SK-N-DZ (cell line): ENCODE measurements at places on chromosomes 2 and 18.

DNA sequence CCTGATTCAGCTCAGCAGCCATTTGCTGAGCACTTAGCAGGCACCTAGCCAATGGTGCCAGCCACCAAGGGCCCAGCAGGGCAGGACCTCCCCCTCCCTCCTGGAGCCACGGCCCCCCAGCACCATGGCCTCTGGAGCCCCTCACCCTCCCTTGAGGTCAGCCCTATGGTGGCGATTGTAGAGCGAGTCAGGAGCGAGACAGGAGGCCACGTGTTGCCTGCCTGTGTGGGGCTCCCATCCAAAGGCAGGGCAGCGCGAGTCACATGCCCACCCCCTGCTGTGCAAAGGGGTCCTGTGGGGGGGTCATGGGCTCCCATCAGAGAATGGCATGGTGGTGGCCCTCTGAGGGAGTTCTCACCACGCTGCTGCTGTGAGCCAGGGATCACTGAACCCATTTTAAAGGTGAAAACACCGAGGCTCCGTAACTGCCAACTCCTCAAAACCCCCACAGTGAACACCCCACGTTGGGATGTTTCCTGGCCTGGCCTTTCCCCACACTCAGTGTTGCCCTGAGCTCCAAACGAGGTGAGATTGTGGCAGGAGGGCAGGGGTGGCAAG lies 35.6 kb downstream of the RAMP1 start:
- DNase-seq = no peak

DNA sequence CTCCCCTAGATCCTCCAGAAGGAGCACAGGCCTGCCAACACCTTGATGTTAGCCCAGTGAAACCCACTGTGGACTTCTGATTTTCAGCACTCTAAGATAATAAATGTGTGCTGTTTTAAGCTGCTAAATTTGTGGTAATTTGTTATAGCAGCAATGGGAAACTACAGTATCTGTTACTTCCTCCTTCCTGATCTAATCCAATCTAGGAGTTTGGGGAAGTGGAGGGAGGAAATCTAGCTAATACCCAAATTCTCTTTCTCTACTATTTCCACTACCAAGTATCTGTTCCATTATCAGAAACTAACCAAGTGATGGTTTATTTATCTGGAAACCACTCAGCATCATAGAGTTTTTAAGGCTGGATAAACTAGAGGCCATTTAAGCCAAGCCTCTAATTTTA lies 64.9 kb downstream of the AFF3 start:
- DNase-seq = no peak

DNA sequence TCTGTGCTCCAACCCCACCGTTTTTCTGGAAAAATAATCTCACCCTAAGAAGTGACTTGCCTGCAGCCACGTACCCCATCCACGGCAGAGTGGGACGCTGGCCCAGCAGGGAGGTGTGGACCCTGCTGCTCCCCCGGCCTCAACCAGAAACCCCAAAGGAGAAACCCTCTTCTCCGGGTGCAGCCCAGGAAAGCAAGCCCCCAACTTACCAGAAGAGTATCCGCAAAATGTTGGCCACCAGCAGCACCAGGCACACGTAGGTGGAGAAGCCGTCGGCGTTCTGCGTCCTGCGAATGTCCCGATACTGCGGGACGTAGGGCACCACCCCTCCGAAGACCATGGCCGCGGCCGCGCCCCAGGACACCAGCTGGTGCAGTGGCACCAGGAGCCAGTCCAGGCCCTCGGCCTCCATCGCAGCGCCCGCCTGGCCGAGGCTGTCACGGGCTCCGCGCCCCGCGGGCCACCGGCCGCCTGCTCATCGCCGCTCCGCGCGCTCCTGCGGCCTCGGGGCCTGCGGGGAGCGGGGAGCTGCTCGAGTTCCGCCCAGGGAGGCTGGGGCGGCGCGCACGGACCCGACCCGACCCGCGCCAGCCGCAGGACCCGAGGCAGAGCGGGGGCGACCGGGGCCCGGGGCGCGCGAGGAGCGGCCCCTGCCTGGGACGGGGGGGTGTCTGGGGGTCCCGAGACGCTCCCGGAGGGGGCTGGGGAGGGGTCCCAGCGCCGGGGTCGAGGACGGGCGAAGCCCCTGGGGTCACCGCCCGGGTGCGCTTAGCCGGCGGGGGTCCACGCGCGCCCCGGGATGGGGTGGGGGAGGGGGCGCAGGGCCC lies 725 bp downstream of the SLC66A2 start:
- DNase-seq = peak; percentile 31

- DNase-seq = no peak
Measured at GRCh38 chr2:56784046-56784445, 600.3 kb downstream of the CCDC85A start.

GRCh38 chr2:197033222-197033621 lies 106.7 kb upstream of the PGAP1 start:
- no peak for DNase-seq

DNA sequence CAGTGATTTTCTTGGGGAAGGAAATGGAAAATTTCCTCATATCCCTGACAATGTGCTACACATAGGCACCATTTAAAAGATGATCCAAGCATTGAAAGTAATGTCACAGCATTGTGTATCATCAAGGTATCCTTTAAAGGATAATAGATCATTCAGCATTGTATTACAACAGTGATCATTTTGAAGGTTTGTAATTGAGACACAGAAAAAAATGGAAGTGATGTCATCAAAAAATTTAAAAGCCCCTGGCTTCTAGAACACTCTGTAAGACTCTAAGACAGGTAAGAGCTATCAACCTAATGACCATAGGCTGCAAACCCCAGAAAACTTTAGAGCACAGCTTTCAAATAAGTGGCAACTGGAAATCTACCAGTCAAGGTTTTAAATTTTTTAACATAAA lies 271.4 kb downstream of the ETAA1 start:
- DNase-seq = no peak

DNA sequence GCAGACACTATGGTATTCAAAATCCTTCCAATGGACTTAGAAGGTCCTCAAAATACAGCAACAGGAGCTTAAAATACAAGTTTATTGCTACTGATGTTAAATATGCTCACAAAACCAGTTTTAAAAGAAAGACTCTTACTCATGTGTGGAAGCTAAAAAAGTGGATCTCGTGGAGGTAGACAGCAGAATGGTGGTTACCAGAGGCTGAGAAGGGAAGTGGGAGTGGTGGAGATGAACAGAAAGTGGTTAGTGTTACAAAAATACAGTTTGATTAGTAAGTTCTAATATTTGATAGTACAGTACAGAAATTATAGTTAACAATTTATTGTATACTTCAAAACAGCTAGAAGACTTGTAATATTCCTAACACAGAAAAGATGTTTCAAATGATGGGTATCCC lies 12.1 kb downstream of the ADAM17 start:
- no peak for DNase-seq

DNA sequence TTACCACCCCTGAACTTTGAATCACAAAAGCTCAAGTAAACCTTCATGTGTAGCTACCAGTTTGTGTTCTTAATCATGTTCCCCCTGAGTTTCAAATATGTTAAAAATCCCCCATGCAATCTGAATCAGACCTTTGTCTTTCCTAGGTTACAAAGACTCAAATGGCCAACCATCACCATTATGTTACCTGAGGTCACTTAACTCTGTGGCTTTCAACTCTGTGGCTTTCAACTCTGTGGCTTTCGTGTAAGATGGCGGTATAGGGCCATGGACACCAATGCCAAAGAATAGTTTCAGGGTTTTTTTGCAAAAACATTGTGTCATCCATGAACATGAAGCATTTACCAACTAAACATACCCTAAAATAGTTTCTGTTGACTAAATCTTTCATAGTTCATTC lies 6.7 kb downstream of the ERMN start:
- no peak for DNase-seq

DNA sequence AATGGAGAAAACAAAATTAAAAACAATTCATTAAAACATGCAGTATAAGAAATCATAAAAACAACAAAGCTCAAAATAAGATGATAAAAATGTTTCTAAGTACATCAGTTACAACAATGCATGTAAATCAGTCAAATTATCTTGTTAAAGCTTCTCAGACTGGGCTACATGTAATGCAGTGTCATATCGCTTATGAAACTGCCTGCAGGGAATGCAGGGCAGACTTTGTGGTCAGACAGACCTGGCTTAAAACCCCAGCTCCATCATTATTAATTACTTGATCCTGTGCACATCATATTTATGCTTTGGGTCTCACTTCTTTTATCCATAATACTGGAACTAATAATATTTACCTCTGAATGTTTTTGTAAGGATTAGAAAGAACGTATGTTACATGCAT lies 74.6 kb downstream of the PID1 start:
- no peak for DNase-seq

DNA sequence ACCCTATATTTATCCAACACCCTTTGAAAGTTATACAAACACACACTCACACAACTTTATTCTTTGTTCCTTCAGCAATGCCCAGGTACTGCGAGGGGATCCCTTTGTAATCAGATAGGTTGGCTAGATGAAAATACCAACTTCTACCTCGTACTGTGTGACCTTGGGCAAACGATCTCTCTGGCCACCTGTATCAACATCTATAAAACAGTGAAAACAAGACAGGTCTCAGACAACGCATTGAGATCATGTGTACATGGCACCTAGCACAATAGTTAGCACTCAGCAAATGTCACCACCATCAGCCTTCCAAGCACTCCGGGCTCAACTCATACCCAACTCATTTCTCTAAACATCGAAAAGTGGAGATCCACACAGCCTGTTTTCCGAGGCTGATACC lies 118.4 kb upstream of the PPP1CB start:
- DNase-seq = no peak

- DNase-seq = no peak
Measured at GRCh38 chr2:128525653-128526052, 207.0 kb upstream of the HS6ST1 start.

- DNase-seq = no peak
Measured at GRCh38 chr2:207226243-207226642, 60.5 kb upstream of the KLF7 start.

DNA sequence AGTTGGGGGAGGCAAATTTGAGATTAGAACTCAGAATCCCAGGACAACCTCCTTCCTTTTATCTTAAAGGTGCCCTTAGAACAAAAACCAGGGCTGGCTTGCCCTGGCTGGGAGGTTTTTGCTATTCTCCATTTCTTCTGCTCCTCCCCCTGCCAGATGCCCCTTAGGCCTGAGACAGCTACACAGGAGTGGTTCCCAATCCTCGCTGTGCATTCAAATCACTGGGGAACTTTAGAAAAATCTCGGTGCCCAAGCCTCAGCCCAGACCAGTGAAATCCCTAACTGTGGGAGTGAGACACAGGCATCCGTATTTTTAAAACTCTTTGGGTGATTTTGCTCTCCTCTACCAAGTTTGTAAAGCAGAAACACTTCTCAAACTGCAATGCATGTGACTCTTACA lies 38.8 kb downstream of the LBH start:
- no peak for DNase-seq

GRCh38 chr2:231714639-231715498 lies 6.5 kb downstream of the PTMA start:
- DNase-seq = peak; percentile 88

DNA sequence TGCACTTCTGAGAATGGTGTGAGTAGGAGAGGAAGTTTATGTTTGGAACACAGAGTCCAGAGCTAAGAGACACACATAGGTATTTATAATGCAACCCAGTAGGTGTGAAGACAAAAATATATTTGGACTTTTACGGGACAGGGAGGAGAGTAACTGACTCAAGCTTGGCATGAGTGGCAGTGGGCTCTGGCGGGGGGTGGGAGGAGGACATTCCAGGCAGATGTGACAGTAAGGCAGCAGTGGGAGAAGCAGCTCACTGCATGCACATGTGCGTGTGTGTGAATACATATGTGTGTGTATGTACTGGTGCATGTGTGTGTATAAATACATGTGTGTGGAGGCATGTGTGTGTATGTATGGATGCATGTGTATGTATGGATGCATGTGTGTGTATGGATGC lies 51.4 kb downstream of the DCDC2C start:
- no peak for DNase-seq

- DNase-seq = no peak
Measured at GRCh38 chr2:122851972-122852531, 1096.6 kb downstream of the TSN start.

DNA sequence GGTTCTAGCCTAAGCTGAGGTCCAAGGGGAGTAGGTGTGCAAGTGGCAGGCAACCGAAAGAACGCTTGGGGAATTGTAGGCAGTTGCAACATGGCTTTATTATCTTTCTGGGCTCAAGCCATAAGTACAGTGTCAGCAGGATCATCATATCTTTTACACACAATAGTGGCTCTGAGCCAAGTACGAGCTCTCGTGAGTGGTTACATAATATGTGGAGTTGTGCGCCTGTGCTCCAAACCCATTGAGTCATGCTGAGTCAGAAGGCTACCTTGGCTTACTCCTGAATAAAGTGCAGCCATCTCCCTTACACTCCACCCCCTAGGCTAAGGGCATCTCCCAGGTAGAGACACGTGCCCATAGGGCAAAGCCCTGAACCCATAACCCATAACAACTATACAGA lies 233.9 kb downstream of the SATB2 start:
- no peak for DNase-seq

- DNase-seq = no peak
Measured at GRCh38 chr2:127398239-127398590, 10.4 kb upstream of the MAP3K2 start.

- DNase-seq = no peak
Measured at GRCh38 chr2:10500601-10501361, 52.7 kb upstream of the ODC1 start.

DNA sequence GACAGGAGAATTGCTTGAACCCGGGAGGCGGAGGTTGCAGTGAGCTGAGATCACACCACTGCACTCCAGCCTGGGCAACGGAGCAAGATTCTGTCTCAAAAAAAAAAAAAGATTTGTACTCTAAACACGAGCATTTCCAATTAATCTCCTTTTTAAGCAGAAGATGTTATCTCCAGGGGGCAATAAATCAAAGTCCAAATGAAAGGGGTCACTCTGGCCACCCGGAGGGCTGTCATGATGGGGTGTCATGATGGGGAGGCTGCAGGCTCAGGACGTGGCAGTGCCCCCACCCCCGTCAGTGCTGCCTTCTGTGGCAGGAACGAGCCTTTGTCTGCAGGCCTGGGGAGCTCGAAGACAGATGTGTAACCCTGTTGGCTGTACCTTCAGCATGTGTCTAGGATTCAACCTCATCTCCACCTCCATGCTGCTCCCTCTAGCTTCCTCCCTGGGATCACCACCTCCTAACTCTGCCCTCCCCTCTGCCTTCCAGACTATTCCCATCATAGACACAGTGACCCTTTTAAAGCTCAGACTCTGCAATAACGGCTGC lies 76.9 kb upstream of the YWHAQ start:
- DNase-seq = no peak

DNA sequence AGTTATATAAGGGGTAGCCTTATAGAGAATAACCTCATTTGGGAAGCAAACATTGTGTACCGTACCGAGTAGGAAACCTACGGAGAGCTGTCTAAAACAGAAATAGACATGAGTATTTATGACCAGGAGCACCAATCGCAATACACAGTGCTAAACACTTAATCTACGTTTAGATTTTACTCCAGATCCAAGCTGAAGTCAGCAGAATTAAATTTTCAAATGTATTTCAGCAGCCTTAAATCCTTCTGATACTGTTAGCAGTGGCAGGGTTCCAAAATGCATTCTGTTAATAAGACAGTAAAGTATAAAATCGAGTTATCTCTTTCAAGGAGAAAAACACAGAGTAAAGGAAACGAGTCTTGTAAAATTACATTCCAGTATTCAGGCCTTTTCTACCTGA lies 118.1 kb upstream of the ZNF521 start:
- no peak for DNase-seq

- no peak for DNase-seq
Measured at GRCh38 chr2:171004363-171004762, 75.3 kb downstream of the GORASP2 start.
